ENCODE measurements at places on chromosomes 5 and 9. TPM values are rescaled to one million over a fixed set of nuclear protein-coding genes. Genes with fewer than 3 reads are reported as not detected.

The CCL19 gene
- not detected for total RNA-seq

The MYORG gene
- 7.4 TPM for total RNA-seq

- H3K4me1 ChIP-seq = no peaks in the 10 kb centered on the region
- DNase-seq = no peak
- no peak overlapping the region for H3K4me3 ChIP-seq
- no peaks in the 10 kb centered on the region for H3K36me3 ChIP-seq
- H3K27me3 ChIP-seq = no peaks in the 10 kb centered on the region
Measured at GRCh38 chr5:119655061-119655460, 25.7 kb downstream of the FAM170A start.

DNA sequence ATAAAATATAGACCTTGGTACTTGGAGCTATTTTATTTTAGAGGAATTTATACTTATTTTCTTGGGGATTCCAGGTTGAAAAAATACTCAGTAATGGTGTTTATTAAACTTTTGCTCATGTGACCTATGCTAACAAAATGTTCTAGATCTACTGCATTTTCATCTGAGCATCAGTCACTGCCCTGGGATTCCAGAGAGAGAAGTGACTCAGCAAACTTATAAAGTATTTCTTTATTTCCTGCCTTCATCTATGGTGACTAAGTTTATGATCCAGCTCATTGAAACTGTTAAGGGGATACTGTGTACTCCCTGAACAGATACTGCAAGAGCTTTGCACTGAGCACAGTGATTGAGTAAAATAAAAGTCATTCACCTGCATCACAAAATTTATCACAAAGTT is 298.5 kb upstream of the CDH18 start:
- no peak overlapping the region for H3K4me3 ChIP-seq
- H3K27me3 ChIP-seq = no peaks in the 10 kb centered on the region

DNA sequence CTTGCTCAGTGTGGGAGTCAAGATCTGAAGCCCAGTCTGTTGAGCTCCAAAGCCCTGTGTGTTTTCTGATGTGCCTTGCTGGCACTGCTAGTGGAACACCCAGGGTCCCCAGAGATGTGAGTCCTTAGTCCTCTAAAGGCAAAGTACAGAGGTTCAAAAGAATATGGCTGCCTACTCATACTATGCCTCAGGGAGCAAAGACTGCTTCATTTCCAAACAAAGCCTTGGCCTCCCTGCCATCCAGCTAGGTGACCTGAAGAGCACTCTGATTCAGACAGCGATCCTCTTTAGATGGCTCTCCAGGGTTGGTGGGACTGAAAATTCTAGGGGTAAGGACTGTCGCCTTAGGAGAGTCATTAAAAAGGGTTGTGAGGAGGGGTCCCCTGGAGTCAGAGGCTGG is 2.0 kb downstream of the PRLR start:
- H3K4me3 ChIP-seq = no peak overlapping the region
- no peak overlapping the region for H3K27ac ChIP-seq
- no peaks in the 10 kb centered on the region for H3K36me3 ChIP-seq
- no peaks in the 10 kb centered on the region for H3K27me3 ChIP-seq

DNA sequence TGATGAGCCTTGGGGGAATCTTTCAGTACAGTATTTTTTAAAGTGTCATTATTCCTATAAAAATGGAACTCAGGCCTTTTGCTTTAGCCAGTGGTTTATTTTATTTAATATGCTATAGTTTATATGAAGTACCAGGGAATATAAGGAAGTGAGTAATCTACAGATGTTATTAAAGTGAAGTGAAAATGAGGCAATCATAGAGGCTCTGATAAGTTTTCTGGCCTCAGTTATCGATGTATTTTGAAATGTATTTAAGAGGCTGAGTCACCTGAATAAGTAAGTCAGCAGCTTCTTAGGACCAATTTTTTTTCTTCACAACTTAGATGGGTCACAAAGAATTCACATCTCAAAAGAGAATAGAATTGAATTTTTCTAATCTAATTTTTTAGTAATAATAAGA is 829.0 kb downstream of the DNAH5 start:
- H3K36me3 ChIP-seq = no peaks in the 10 kb centered on the region
- H3K4me3 ChIP-seq = no peak overlapping the region
- no peak overlapping the region for H3K27ac ChIP-seq
- no peak for DNase-seq
- no peaks in the 10 kb centered on the region for H3K4me1 ChIP-seq

- no peak for DNase-seq
- no peaks in the 10 kb centered on the region for H3K36me3 ChIP-seq
- no peak overlapping the region for H3K4me3 ChIP-seq
- peaks cover 12% of the 10 kb centered on the region for H3K4me1 ChIP-seq
- H3K27me3 ChIP-seq = no peaks in the 10 kb centered on the region
Measured at GRCh38 chr5:168668078-168668477, 88.9 kb upstream of the PANK3 start.

GRCh38 chr5:111739416-111739815 is 17.6 kb downstream of the NREP start:
- H3K27me3 ChIP-seq = no peaks in the 10 kb centered on the region
- DNase-seq = no peak
- no peak overlapping the region for H3K4me3 ChIP-seq
- no peaks in the 10 kb centered on the region for H3K36me3 ChIP-seq

DNA sequence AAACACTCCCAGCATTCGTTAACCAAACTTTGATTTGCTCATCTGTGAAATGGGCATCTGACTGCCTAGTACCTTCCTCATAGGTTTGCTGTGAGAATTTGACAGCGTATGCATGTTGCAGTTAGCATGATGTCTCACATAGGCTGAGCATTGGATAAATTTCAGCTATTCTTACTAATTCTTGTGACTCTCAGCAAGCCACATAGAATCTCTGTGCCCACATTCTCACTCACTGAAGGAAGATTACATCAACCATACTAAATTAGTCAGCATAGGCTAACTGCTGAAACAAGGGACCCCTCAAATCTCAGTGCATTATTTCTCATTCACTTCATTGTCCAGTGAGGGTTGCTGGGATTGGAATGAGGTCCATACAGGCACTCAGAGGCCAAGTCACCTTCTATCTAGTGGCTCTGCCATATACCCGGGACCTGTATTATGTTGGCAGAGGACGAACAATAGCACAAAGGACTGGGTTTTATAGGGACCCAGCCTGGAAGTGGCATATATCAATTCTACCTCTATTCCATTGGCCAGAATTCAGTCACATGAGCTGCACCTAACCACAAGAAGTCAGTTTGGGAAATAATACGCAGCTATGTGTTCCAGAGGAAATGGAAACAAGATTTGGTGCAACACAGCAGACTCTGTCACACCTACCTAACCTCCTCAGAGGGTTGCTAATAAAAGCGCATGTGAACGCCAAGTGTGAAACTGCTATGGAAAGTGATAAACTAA is 4.2 kb upstream of the PTGER4 start:
- no peak for DNase-seq
- no peaks in the 10 kb centered on the region for H3K36me3 ChIP-seq
- no peak overlapping the region for H3K4me3 ChIP-seq
- no peak overlapping the region for H3K27ac ChIP-seq
